Cortex of kidney (tissue), 1 donor: ENCODE measurements at places on chromosomes 3 and 15.

GRCh38 chr3:47430606-47431005, 45.1 kb downstream of the SCAP start:
- DNase-seq, result no peak

- DNase-seq, result no peak
Measured at GRCh38 chr15:101153801-101154656, 97.8 kb downstream of the CHSY1 start.

DNA sequence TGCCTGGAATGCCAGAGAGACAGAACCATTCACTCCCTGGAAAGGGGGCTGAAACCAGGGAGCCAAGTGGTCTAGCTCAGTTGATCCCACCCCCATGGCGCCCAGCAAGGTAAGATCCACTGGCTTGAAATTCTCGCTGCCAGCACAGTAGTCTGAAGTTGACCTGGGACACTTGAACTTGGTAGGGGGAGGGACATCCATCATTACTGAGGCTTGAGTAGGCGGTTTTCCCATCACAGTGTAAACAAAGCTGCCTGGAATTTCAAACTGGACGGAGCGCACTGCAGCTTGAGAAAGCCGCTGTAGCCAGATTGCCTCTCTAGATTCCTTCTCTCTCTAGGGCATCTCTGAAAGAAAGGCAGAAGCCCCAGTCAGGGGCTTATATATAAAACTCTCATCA, 310.7 kb upstream of the DPPA4 start:
- no peak for DNase-seq

DNA sequence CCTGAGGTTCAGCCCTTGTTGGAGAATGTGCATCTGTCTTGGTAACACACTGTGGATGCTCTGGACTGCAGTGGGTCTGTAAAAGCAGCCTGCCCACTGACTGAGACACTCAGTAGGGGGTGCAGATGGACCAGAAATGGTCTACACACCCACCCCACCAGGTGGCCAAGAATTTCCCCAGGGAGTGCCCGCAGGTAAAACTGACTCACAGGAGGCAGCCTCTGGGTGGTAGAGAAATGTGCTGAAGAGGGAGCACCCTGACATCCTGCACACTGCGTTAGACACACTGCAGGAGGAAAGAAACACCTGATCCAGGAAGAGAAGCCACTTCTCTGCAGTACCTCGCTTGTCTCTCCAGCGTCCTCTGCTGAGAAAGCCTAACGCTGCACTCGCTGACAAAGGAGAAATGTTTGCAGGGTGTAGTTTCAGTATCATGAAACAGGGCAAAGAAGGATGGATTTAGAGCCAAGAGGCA, 109.5 kb upstream of the ABHD17C start:
- no peak for DNase-seq

DNA sequence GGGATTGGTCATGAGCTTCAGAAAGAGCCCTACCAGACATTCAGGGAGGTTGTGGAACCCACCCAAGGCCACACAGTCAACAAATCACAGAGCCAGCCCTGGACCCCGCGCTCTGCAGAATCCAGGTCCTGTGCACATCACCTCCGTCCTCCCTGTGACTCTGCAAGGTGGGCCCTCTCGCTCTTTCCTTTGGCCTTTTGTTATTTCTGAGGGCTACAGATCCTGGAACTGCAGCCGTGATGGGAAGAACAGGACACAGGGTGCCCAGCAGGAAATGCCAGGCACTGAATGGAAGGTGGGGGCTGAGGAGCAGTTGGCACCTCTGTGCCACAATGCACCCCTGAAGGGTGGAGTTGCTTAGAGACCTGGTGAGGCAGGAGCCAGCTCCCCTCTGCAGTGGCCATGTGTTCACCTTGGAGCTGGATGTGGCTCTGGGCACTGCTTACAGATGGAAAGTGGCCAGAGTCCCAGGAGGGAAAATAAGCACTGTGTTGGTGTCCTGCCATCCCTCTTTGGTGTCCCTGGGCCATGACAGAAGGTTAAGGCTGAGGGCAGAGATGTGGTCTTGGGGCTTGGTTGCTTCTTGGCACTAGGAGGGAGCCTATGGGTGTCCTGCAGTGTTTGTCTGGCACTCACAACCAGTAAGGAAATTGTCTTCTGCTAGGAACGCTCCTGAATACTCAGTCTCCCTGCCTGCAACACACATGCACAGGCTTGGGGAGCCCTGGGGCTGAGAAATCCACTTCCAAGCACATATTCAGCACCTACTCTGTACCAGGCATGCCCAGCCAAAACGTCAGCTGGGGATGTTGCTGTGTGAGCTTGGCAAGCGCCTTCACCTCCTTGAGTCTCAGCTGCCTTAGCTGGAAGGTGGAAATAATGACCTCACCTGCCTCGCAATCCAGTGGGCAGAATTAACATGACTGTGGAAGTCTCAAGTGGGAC, 98.0 kb upstream of the SLC6A6 start:
- DNase-seq, result no peak

GRCh38 chr3:151345859-151346258, 16.5 kb upstream of the P2RY13 start:
- DNase-seq, result no peak

DNA sequence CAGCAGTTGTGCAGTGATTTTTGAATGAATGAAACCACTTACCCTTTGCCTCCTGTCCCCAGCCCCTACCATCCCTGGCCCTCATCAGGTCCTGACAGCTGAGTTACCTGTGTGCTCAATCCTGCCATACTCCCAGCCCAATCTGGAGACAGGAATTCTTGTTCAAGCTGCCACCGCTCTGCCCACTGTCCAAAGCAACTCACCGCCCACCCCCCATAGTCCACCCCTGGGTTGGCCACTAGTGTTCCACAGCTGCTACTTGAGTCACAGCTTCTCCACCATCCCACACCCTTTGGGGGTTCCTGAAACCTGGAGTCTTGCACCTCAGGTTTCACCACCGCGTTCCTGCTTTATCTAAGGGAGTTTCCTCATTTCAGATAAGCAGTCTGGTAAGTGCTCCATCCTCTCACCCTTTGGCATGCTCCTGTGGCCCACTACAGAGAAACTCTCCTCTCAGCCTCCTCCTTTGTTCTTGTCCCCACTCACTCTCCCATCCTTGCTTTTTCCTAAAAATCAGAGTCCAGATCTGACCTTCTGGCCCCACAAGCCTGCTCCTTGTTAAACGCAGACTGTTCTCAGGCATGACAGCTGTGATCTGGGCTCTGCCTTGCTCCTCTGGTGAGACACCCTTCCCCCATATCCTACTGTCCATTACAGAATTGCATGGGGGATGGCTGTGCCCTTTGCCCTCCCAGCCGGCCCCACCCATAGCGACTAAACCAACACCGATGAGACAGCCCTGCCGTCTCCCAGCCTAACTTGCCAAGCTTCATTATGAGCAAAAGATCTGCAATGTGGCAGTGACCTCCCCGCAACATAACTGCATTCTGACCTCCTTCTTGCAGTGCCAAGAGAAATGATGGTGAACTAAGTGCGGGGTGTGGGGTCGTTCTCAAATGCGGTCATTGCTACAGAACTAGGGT, 50.0 kb downstream of the CYP19A1 start:
- DNase-seq, result no peak

- no peak for DNase-seq
Measured at GRCh38 chr3:78665776-78666469, 1101.9 kb downstream of the ROBO1 start.

DNA sequence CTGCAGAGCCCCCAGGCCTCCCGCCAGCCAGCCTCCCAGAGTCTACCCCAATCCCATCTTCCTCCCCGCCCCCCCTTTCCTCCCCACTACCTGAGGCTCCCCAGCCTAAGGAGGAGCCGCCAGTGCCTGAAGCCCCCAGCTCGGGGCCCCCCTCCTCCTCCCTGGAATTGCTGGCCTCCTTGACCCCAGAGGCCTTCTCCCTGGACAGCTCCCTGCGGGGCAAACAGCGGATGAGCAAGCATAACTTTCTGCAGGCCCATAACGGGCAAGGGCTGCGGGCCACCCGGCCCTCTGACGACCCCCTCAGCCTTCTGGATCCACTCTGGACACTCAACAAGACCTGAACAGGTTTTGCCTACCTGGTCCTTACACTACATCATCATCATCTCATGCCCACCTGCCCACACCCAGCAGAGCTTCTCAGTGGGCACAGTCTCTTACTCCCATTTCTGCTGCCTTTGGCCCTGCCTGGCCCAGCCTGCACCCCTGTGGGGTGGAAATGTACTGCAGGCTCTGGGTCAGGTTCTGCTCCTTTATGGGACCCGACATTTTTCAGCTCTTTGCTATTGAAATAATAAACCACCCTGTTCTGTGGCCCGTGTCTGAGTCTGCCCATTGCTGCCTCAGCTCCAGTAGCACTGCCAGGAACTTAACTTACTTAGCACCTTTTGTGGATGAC, 32.2 kb downstream of the PTPN23 start:
- DNase-seq, result no peak

DNA sequence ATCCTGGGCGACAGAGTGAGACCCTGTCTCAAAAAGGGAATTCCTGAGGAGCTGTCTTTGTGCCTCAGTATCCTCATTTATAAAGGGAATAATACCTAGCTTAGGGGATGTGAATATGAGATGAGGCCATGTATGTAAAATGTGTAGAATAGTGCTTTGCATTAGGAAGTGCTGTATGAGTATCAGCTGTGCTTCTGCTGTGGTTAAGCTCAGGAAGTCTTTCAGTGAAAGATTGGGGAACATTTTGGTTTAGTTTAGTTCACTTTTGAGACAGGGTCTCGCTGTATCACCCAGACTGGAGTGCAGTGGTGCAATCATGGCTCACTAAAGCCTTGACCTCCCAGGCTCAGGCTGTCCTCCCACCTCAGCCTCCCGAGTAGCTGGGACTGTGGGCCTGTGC, 10.6 kb downstream of the THUMPD3 start:
- DNase-seq, result no peak

- no peak for DNase-seq
Measured at GRCh38 chr3:188697127-188697526, 474.6 kb upstream of the TPRG1 start.

DNA sequence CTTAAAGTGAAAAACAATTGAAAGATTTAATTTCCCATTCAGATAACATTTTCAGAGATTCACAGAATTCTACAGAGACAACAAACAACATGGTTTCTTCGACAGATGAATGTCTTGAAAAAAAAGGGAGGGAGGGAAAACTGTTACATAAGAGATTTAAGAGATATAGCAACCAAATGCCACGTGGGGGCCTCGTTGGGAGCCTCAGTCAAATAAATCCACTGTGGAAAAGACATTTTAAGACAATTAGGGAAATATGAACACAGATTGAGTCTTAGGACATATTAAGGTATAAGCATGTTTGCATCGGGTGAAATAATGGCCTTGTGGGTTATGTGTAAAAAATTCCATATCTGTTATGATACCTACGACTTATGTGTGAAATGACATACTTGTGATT, 5.0 kb upstream of the PRRT3 start:
- DNase-seq, result no peak

DNA sequence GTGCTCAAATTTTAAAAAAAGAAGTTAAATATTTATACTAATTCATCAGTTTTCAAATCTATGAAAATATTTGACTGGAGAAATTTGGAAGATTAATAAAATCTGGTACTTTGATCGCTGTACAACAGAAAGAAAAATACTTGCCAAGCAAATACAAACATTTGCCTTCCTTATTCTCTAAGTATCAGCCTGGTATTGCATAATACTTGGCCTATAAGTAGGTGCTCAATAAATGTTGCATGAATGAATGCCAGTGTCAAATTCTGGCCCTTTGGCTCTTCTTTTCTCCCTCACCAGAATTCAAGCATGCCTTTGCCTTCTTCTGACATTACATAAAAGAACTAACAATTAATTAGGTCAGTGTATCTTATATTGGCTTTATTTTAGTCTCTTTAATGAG, 601.7 kb upstream of the GBE1 start:
- DNase-seq, result no peak

- DNase-seq, result no peak
Measured at GRCh38 chr3:120506828-120507774, 56.3 kb upstream of the FSTL1 start.

DNA sequence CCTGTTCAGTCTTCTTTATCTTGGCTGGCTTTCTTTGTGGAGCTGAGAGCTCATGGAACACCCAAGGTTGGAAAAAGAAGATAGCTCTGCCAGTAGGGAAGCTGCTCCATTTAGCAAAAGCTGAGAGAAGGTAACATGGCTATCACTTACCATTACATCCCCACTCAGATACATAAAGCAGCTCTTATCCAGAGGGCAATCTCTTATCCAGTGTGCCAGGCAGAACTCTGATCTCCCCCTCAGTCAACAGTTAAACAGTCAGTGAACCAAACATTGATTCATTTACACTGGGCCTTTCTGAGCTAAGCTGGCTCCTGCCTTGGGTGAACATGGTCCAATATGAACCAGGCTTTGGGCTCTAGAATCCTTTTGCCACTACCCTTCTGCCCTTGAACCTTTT, 624.2 kb downstream of the NTRK3 start:
- DNase-seq, result no peak

GRCh38 chr3:138479438-138479863, 45.0 kb downstream of the ESYT3 start:
- DNase-seq, result no peak

GRCh38 chr15:42083605-42083908, 10.8 kb downstream of the PLA2G4D start:
- DNase-seq, result no peak

DNA sequence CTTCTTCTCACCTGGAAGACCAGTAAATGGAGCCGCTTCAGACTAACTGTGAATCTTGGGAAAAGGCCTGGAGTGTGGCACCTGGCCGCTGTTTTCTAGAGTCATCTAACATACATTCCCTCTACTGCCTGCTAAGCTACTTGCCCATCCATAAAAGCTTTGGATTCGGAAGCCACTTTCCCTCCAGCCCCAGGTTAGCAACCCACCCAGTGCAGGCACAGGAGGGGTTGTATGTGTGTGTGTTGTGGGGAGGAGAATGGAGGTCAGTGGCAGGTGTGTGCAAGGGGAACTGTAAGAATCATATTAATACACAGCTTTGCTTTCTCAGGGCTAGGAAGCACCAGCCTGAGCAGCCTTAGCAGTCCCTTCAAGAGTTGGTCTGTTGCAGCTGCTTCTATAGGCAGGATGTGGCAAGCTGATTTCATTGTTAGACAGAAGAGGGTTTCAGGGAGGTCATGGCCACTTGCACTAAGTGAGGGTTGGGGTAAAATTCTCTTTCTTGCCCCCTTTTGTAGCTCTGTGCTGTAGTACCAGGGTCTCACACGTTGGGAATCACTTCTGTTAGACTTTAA, 8.9 kb downstream of the NSUN3 start:
- DNase-seq, result no peak

- no peak for DNase-seq
Measured at GRCh38 chr3:187212705-187213104, 15.4 kb downstream of the RTP1 start.

GRCh38 chr15:40121911-40122638, 13.4 kb upstream of the BMF start:
- DNase-seq, result no peak

DNA sequence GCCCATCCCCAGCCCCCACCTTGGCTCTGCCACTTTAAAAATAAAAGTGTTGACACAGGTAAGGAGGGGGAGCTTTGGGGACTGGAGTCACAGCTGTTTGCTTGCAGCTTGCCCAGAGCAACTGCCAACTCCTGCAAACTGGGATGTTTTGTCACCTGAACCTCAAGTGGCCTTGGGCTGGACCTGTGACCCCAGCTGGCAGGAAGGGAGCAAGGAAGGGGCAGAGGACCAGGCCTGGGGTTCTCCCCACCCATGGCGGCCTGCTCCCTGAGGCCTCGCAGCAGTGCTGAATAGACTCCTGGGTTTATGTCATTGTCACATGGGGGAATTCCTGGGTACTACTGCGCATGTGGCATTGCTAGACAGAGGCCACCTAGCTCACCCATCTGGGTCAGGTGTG, 246.9 kb upstream of the TLE3 start:
- no peak for DNase-seq

GRCh38 chr15:38879909-38880471, 315.4 kb upstream of the RASGRP1 start:
- DNase-seq, result no peak

GRCh38 chr15:80996247-80996646, 4.5 kb upstream of the TLNRD1 start:
- no peak for DNase-seq
